ENCODE measurements at places on chromosomes 1 and 21. TPM values are rescaled to one million over a fixed set of nuclear protein-coding genes. Genes with fewer than 3 reads are reported as not detected.

DNA sequence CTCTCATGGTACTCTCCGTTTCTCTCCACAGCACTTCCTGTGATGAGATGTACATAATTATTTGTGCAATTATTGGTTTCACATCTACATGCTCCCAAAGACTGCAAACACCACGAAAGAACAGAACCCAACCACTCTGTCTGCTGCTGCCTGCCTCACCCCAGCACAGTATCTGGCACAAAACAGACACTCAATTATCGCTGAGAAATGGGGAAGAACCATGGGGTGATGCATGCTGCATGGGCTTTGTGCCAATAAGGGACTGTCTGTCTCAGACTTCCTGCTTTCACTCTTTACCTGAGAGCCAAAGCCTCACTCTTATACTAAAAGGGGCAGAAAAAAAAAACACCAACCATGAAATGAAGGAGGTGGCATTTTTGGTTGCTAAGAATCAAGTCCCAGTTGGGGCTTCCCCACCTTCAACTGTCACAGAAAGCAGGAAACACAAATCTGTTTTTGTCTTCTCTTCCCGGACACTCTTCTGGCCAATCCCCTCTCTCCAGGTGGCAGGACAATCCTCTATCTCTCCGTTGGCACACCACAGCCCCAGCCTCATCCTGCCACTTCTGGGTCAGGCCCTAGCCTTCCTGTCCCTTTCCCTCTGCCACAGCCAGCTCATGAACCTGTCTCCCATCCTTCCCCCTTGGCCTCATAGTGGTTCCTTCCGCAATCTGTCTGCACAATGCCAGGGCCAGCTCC is 82.0 kb downstream of the TGFBR3 start:
- H3K27me3 ChIP-seq = no peaks in the 10 kb centered on the region
- H3K36me3 ChIP-seq = no peaks in the 10 kb centered on the region
- H3K4me1 ChIP-seq = peaks cover 10% of the 10 kb centered on the region
- H3K27ac ChIP-seq = no peak overlapping the region

DNA sequence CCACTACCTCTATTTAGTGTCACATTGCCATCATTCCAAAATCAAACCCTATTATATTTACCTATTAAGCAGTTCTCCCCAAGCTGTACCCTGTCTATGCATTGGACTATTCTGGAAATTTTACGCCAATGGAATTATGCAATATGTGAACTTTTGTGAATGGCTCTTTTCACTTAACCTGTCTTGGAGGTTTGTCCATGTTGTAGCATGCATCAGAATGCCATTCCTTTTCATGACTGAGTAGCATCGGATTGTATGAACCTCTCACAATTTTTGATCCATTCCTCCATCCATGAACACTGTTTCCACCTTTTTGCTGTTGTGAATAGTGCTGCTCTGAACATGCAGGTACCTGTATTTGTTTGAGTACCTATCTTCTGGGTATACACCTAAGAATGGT is 33.7 kb downstream of the FAM163A start:
- no peak overlapping the region for H3K27ac ChIP-seq
- H3K36me3 ChIP-seq = no peaks in the 10 kb centered on the region

DNA sequence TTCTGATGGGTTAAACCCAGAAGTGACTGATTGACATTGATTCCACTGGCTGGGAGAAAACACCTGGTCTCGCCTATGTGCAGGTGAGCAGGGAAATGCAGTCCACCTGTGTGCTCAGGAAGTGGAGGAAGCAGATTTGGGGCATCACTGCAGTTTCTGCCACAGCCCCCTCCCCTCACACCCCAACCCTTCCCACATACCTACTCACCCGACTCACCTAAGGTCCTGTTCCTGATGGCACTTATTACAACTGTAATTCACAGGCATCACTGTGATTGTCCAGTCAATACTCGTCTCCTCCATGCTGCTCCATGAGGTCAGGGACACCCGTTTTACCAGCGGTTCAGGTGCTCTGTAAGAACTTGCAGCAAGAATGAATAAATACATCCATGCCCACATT is 68.5 kb downstream of the PCP4 start:
- H3K4me3 ChIP-seq = no peak overlapping the region
- no peaks in the 10 kb centered on the region for H3K4me1 ChIP-seq
- no peak for DNase-seq
- no peak overlapping the region for H3K27ac ChIP-seq

DNA sequence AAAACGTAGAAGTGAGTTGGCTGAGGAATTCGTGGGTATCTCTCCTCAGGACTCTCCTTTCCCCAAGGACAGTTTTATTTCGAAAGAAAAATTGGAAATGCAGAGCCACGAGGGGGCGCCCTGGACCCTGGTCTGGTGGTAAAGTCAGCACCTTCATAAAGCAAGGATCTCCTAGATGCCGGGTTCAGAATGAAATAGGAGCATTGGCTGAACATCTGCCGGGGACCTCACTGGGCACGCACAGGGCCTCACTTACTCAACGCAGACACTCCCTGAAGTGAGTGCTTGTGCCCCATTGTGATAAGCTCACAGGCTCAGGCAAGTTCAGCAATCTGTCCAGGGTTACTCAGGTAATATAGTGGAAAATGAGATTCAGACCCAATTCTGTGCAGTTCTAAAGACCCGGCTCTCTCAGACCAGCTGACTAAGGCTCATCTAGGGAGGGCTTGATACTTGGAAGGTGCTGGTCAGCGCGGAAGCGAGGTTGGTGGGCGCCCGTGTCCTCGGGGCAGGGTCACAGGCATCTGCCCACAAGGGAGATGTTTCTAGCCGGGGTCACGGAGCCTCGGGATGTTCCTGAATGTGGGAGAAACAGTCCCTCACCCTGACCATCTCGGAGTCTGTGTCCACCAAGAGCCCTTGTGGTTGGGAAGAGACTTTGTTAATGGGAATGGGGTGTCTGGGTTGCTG is 55.7 kb upstream of the ETV3 start:
- no peak overlapping the region for H3K27ac ChIP-seq
- no peak overlapping the region for H3K4me3 ChIP-seq
- H3K36me3 ChIP-seq = no peaks in the 10 kb centered on the region
- H3K27me3 ChIP-seq = peaks cover 50% of the 10 kb centered on the region

Gene AMY2A
- total RNA-seq = not detected

Gene GPX7
- total RNA-seq = 3.1 TPM

Gene VWA1
- 0.83 TPM for total RNA-seq

Gene DMBX1
- not detected for total RNA-seq

Gene GJA5
- total RNA-seq = not detected

Gene TMPRSS3
- not detected for total RNA-seq

Measured in IMR-90 (cell line).